ENCODE measurements at places on chromosomes 2 and 18.

GRCh38 chr2:188678882-188679281 is 295.3 kb upstream of the COL3A1 start:
- DNase-seq: no peak

DNA sequence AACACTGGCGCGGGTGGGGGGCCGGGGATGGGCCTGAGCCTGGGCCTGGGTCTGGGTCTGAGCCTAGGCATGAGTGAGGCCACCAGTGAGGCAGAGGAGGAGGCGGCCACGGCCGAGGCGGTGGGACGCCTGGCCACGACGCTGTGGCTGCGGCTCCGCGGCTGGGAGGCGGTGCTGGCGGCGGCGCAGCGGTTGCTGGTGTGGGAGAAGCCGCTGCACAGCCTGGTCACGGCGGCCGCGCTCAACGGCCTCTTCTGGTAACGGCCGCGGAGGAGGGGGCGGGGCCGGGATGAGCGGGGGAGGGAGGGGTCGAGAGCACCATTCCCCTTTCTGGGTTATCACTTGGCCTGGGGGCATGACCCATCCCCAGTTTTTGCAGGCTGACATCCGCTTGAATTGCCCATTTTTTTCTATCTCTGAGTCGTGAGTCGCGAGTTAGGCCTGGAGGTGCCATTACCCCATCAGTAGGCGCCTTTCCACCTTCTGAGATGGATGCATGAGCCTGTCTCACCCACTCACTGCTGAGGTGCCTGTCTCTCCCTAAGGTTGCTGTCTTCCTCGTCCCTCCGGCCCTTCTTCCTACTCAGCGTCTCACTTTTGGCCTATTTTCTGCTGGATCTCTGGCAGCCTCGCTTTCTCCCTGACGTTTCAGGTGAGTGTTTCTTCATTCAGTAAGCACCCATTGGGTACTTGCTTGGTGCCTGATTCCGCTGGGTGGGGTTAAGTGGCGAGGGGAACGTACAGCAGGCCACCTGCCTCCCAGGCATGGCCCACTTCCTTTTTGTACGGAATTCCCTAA is 501 bp downstream of the RETREG2 start:
- DNase-seq: peak; percentile 48

DNA sequence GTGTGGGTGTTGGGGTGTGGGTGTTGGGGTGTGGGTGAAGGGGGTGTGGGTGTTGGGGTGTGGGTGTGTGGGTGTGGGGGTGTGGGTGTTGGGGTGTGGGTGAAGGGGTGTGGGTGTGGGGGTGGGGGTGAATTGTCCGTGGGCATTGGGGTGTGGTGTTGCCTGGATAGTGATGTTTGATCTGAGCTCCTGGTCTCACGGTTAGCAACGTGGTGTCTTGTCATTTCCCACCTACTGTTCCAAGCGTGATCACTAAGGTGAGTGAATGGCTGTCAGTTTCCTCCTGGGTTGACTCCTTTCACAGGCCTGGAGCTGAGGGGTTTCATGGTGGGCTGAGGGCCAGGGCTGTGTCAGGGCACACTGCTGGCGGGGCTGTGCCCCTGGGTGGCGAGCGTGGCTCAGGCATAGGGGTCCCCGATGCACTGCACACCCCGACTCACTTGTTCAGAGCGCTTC is 27.2 kb downstream of the RTP5 start:
- DNase-seq: no peak

DNA sequence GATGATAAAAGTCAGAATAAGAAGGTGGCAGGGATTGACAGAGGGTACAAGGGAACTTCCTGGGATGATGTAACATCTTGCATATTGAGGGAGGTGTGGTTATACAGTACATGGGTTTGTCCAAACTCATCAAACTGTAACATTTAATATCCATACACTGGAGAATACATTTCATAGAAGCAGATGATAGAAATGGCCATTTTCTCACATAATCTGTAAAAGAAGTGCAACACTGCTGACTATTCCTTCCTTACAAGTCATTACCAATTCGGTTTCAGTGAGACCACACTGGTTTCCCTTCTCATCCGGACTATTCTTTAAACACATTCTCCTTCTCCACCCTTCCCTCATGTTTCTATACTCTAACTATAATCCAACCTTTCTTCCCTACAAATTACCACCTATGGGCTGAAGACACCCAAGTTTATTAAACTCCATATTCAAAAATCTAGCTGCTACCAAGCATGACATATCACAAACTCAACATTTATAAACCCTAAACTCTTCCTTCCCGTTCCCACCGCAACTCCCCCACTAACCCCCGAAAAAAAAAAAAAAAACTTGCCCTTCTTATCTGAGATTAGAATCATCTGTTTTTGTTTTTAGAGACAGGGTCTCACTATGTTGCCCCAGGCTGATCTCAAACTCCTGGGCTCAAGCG is 1.6 kb downstream of the COX7A2L start:
- peak; percentile 12 for DNase-seq

- DNase-seq: no peak
Measured at GRCh38 chr2:121041516-121041915, 243.5 kb downstream of the TFCP2L1 start.

DNA sequence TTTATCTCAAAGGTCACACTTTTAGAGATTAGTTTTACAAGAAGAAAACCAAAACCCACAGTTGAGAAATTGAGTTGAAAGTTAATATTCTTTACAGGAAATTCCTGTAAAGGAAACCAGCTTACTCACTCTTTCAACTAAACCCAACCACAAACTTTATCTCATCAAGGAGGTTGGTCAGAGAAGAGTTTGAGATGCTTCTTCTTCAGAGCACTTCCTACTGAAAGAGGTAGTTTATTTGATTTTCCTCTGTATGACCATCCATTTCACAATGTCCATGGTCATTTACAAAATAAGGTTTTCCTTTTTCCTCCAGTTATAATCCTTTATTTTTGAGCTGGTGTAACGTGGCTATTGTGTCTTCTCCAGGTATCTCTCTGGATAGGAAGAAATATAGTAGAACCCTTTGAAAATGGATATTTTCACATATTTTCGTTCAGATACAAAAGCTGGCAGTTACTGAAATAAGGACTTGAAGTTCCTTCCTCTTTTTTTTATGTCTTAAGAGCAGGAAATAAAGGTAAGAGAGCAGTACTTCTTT is 4.5 kb upstream of the IL18RAP start:
- DNase-seq: peak; percentile 66

GRCh38 chr2:184849516-184849915 is 251.2 kb downstream of the ZNF804A start:
- no peak for DNase-seq

DNA sequence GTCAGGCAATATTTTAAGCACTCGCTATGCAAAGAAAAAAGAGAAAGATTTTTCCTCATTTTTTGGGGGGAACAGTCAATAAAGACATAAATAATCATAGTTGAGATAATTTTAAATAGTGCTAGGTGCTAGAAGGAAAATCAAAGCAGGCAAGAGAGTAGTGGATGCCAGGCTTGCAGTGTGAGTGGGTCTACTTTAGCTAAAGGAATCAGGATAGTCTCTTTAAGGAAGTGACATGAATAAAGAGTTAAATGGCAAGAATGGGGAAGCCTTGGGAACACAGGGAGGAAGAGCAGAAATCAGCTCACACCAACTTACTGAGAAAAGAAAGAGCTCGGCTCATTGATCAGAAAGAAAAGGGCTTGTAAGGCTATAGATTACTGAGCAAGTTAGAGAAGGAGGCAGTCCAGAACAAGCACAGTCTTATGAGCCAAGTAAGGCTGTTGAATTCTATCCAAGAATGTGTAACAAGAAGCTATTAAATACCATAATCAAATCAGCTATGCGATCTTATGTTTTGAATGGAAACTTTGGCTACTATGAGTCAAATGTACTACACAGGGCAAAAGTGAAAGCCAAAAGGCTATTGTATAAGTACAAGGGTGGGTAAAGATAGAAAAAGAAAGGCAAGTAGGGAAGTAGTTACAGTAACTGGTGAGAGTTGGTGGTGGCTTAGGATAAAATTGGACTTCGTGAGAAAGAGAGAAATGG is 833.8 kb upstream of the PIK3C3 start:
- no peak for DNase-seq
